ENCODE measurements at places on chromosomes 16 and 17.

GRCh38 chr17:8161289-8162232 is 1.2 kb downstream of the VAMP2 start:
- no peak for DNase-seq

- no peak for DNase-seq
These were observed 11.9 kb downstream of the SLC7A6 start for GRCh38 chr16:68276223-68276622.

DNA sequence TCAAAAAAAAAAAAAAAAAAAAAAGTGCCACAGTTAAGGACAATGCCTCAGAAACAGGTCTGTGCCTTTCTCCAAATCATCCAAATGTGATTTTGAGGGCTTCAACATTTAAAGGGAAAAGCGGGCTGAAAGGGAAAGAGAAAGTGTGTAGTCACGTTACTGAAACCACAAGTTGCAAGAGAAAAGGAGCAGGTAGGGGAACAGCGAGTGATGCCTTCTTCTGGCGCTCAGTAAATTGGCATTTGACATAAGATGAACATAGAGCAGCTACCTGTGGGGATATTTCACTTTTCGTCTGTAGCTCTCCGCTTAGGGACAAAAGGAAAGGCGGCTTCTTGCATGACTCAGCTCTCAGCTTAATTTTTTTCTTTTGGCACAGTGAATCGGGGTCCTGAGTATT is 11.1 kb downstream of the CMTM2 start:
- no peak for DNase-seq

- DNase-seq = no peak
These were observed 1.3 kb upstream of the SP2 start for GRCh38 chr17:47894498-47895346.

- no peak for DNase-seq
These were observed 645.6 kb upstream of the CDH8 start for GRCh38 chr16:62681819-62682218.

GRCh38 chr16:19031738-19032137 is 35.7 kb upstream of the COQ7 start:
- DNase-seq = no peak

GRCh38 chr17:39701784-39702422 is 2.0 kb downstream of the ERBB2 start:
- DNase-seq = no peak

GRCh38 chr17:34578656-34579016 is 746 bp upstream of the TMEM132E start:
- no peak for DNase-seq

DNA sequence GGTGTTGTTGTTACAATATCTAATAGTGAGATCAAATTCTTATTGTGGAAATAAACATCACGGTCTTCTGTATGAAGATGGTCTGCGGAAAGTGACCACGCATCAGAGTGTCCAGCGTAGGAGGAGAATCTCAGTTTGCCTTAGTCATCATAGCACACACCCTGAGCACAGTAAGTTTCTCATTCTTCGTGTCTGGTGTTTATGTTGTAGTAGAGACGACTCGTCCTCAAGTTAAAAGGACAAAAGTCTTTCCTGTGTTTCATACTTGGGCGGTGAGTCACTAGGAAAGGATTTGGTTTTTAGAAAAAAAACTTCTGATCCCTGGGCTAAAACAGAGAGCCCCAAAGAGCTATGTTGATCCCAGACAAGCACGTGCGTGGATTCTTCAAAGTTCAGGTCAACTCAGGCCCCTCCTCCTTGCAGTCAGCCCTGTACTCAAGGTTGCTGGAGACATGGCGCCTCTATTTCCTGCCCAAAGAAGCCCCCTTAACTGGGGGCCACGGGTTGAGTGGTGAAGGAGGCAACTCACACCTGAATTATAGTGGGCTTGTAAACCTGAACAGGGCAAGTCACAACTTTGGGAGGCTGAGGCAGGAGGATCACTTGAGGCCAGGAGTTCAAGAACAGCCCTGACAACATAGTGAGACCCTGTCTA is 170.4 kb downstream of the ZFHX3 start:
- peak; percentile 91 for DNase-seq

DNA sequence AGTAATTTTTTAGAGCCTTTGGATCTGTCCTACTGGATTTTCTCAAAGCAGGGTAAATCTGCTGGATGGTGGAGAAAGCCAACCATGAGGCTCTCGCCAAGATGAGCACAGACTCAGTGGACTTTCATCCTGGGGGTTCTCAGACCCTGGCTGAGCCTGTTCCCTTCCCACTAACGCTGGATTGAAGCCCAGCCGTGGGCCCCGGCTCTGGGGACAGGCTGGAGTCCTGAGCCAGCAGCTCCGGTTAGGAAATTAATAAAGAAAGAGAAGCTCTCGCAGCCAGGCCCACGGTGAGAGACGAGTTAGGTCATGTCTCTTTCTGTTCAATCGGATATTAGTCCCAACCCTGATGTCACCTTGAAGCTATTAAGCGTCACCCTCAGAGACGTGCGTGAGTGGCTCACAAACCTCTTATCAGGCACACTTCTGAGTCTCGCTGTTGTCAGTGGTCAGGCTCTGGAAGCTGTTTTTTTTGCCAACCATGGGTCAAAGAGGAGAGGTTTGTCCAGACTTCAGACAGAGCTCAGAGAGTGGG is 27.1 kb downstream of the MEOX1 start:
- no peak for DNase-seq

- no peak for DNase-seq
These were observed 18.9 kb upstream of the ENPP7 start for GRCh38 chr17:79711715-79712305.

- no peak for DNase-seq
These were observed 306.3 kb downstream of the SEC14L1 start for GRCh38 chr17:77446940-77447634.

- DNase-seq = no peak
These were observed 165.6 kb downstream of the IRX3 start for GRCh38 chr16:54120846-54121480.

- DNase-seq = no peak
These were observed 126.4 kb downstream of the USP22 start for GRCh38 chr17:20916383-20916782.

- no peak for DNase-seq
These were observed 165.3 kb downstream of the SLC39A11 start for GRCh38 chr17:72927146-72927545.

DNA sequence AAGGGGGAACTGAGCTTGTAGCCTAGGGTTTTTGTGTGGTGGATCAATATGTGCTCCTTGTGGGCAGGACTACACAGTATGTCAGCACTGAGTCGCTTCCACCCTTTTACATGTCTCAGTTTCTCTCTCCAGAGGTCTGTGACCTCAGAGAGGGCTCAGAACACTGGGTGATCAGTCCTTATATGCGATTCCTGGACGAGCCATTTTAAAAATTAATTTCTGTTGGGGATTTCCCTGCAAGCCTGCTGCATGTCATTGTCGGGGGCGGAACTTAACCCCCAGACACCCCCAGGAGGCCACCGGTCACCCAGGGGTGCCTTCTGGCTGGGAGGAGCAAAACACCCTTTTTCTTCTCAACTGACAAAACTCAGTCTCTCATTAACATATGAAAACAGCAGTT is 14.1 kb downstream of the DHRS7B start:
- no peak for DNase-seq

- DNase-seq = no peak
These were observed 129.0 kb downstream of the CCDC144A start for GRCh38 chr17:16818821-16819683.

GRCh38 chr16:55830658-55831294 is 2.1 kb downstream of the CES1 start:
- DNase-seq = no peak

- DNase-seq = no peak
These were observed 290.6 kb upstream of the CCL2 start for GRCh38 chr17:33964344-33964979.

DNA sequence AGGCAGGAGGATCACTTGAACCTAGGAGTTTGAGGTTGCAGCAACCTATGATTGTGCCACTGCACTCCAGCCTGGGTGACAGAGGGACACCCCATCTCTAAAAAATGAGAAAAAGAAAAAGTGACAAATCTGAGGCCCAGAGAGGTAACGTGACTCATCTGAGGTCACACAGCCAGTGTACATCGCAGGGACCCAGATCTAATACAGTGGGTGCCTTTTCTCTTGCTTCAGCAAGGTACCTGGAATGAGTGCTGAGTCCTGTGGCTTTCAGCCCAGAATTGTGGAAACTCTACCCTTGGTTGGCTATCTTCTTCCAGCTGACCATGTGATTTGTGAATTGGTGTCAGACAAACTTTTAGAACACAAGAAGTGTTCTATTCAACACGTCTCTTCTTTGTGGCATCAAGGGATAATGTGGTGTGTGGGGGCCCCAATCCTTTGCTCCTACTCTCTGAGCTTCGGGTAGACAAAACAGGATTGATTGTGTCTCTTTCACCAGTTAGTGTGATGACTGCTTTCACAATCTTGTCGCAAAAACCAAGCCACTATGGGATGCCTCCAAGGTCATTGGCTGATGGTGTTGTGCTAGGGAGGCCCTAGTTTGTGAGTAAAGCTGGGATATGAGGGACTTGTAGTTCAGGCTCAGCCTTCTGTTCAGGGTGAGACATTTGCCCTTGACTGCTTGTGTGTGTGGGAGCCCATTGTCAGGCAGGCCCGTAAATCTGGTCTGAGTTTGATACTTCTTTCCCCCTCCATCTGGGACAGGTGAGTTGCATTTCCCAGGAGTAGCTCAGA is 71.0 kb downstream of the MSI2 start:
- no peak for DNase-seq

- no peak for DNase-seq
These were observed 31.8 kb downstream of the PITPNM3 start for GRCh38 chr17:6524520-6524919.

DNA sequence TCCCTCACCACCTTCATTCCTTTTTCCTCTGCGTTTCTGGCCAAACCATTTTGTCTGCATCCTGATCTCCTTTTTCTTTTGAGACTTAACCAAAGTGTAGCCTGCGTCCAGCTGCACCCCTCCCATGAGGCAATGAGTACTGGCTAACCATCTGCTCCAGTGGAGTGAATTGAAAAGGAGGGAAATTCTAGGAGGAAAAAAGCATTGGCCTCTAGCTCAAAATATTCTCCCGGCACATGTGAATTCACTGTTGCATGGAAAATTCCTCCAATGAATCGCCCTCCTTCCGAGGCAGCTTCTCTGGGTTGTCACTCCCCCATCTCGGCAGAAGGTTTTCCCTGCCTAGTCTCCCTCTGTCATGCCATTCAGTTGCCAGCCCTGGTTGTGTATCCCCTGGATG is 5.6 kb downstream of the RAP1GAP2 start:
- no peak for DNase-seq

DNA sequence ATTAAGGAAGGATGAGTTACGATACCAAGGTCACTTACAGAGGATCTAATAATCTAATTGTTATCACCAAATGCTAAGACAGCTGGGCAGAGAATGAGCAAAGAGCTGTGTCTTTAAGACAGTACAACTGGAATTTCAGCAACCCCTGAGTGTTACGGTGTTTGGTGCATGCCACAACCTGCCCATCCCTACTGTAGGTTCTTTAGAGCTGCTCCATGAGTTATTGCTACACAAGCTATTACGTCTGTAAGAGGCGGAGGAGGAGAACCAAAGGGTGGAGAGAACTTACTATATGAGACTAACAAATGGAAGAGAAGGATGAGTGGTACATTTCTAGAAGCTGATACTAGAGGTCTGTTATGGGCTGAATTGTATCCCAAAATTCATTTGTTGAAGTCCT is 14.2 kb upstream of the C17orf78 start:
- no peak for DNase-seq

GRCh38 chr16:85539084-85539483 is 74.0 kb upstream of the GSE1 start:
- DNase-seq = no peak

DNA sequence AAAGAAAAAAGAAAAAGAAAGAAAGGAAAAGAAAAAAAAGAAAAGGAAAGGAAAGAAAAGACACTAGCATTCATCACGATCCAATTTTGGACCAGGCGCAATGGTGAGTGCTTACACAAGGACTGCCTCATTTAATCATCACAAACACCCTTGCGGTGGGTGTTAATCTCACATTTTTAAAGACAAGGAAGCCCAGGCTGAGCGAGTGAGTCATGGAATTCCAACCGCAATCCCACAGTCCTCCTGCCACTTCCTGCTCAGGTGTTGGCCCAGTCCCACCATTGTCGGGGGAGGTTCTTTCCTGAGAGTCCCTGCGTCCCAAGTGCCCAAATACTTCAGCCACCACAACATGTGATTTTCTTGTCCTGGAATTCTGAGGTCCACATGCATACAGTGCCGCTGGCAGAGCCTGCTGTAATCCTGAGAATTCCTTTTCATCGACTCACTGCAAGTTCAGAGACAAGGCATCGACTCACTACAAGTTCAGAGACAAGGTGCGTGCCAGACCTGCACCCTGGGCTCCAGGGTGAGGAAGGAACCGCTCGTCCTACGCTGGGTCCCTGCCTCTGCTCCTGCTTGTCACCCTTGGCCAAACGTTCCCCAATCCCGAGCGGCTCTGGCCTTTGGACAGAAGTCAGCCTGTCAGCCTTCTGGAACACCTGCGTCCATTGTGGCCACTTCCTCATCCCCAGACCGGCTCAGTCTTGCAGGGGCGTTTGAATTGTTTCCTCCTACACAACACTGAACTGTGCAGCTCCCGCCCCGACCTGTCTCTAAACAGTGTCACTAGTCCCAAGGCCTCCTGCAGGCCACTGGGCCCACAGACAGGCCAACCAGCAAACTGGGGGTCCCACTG is 5.8 kb downstream of the ZG16B start:
- DNase-seq = peak; percentile 96

- DNase-seq = no peak
These were observed 28.9 kb upstream of the ULK2 start for GRCh38 chr17:19896679-19897078.

DNA sequence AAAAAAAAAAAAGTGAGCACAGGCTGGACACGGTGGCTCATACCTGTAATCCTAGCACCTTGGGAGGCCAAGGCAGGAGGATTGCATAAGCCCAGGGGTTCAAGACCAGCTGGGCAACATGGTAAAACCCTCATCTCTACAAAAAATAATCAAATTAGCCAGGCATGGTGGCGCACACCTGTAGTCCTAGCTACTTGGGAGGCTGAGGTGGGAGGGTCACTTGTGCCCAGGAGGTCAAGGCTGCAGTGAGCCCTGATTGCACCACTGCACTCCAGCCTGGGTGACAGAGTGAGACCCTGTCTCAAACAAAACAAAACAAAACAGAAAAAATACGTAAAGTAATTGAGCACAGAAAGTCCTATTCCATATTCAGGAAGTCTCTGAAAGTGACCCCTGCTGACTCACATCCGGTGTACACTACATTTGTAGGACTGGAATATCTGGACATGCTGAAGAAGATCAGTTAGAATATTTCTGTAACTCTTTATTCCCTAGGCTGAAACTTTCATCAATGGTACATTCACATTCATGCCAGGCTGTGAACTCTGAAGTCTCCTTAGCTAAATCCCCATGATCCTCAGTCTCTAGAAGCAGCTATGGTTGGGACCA is 66.0 kb upstream of the HAS3 start:
- peak; percentile 24 for DNase-seq
